NCI-H526 treated with DMSO at 0.1 percent for 48 hours (cell line): ENCODE measurements at places on chromosomes 4 and X.

GRCh38 chr4:16480011-16480410 is 253.7 kb upstream of the TAPT1 start:
- DNase-seq, result no peak

DNA sequence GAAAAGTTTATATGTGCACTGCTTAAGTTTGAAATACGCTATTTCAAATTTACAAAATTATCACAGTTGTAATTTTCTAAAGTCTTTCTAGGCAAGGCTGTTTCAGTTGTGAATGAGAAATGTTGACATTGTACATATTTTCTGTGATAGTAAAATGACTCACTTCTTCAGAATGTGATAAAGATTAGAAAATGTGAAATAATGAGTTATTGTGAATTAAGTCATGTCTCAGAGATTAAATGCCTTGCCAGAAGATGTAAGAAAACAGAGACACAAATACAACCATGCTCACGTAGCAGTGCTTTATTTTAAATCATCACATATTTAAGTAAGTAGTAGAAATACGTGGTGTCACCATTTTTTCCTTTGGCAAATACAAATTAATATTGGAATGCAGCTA is 768 bp downstream of the CLCN4 start:
- no peak for DNase-seq

DNA sequence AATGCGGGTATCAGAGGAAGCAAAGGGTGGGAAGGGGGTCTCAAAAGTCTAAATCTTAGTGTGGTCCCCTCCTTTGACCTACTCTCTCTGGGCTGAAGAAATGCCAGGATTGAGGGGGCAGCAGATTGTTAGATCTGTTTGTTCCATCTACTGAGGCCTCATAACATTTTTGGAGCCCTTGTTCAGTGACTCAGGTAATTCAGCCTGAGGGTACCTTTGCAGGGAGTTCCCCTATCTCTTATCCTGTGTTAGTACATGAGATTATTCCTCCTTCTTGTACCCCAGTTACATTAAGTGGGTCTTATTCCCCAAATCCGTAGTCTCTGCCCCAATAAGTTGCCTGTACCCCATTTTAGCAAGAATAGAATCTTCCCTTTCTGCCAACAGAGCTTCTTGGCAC is 79.0 kb downstream of the RTL9 start:
- no peak for DNase-seq

GRCh38 chr4:64613046-64613445 is 203.8 kb upstream of the TECRL start:
- no peak for DNase-seq

DNA sequence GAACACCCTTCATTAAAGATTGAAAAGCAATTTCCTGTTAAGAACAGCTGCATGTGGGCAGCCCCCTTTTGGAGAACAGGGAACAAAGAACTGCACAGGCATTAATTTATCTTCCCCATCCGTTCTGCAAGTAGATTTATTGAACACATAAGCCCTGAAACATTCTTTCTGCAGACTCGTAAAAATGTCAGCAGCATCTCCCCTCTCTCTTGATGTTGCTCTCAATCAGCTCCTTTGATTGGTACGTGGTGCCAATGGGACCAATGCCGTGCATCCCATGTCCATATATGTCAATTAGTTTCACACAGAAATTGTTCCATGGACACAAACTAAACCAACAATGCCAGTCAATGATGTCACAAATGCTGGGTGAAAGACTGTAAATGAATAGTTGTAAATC is 228.5 kb upstream of the RASGEF1B start:
- no peak for DNase-seq

DNA sequence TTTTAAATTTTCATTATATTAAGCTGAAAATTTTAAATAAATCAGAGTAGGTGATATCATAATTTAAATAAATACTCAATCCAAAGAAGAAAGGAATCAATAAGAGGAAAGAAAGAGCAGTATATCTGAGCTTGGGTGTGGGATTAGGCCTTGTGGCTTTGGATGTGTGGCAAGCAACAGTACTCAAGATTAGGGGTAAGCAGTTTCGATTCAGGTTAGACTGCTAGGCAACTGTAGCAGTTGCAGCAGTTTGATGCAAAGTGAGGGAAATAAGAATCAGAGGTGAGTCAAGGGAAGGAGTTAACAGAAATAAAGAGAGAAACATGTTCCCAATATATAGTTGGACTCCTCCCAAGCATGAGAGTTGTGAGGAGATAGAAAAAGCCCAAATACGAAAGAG is 599.6 kb upstream of the KLHL4 start:
- DNase-seq, result no peak

DNA sequence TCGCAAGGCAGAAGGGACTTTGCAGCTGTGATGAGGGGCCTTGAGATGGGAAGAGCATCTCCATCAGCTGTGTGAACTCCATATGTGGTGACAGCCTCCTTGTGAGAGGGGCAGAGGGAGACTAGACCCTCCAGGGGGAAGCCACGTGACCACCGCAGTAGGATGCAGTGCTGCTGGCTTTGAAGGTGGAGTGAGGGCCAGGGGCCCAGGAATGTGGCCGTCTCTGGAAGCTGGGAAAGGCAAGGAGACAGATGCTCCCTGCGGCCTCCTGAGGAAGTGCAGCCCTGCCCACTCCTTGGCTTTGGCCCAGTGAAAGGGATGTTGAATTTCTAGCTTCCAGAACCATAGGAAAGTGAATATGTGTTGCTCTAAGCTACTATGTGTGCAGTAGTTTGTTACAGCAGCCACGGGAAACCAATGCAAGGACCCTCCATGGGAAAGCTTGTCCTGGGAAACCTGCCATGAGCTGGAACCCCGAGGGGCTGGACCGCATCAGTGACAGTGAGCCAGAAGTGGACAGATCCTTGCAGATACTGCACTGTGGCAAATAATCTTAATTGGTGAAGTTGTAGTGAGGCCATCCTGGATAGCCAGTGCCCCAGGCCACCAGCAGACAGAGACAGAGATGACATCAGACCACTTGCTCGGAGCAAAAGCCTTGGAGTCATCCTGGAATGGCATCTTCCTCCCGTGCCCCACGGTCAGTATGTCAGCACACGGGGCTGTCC is 35.4 kb upstream of the SORCS2 start:
- DNase-seq, result no peak

DNA sequence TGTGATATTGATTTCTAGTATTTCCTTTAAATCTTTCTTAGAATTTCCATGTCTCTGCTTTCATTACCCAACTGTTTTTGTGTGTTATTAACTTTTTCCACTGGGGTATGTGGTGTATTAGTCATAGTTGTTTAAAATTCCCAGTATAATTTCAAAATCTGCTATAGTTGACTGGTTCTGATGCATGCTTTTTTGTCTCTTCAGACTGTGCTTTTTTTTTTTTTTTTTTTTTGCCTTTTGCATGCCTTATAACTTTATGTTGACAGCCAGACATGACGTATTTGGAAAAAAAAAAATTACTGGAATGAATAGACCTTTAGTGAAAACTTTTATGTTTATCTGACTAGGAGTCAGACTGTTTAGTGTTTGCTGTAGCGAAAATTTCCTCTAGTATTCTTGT is 580.4 kb downstream of the ANKRD50 start:
- no peak for DNase-seq

GRCh38 chr4:174663216-174663615 is 140.9 kb upstream of the HPGD start:
- no peak for DNase-seq

DNA sequence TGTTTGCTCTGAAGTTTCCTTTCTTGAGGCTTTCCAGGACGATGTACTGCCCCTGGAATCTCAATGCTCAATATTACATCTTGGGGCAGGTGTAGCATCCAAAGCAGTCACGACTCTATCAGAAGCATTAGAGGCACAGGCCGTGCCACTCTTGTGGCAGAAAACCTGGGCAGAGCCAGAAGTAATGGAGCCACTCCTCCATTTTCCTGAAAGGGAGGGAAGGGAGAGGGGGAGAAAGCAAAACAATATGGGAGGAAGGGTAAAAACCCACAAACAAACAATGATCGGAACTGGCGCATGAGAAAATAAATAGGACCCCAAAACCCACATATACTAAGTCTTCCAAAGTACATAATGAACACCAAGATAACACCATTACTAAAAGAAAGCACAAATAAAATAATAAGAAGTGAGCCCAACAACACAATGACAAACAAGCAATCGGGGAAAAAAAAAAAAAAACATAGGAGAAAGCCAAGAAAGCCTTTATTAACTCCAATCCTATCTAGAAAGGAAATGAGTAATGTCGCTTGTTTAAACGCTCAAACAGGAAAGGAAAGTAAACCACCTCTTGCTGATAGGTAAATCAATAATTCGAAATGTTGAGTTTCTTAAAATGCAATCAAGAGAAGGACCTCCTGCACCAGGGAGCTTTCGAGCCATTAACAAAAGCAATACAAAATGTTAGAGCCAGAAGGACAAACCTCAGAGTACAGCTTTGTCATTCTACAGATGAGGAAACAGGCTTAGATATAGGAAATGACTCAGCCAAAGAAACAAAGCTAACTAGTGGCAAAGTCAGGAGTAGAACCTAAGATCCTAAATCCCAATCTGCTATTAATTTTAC is 117.4 kb downstream of the ATRX start:
- no peak for DNase-seq

DNA sequence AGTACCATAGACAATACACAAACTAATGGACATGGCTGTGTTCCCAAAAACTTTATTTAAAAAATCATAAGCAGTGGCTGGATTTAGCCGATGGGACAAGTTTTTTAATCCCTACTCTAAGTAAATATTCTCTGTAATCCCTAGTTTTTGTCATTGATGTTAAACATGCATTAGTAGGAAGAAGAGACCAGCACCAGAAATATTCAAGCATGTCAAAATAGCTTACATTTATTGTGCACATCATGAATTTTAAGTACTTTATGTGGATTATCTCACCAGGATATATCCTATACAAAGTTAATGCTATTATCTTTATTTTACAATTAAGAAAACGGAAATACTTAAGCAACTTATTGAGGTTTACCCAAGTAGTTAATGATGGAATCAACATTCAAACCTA is 46.0 kb downstream of the HSPA4L start:
- no peak for DNase-seq

GRCh38 chr4:47315346-47315745 is 148.2 kb downstream of the COMMD8 start:
- no peak for DNase-seq

GRCh38 chr4:113480109-113480508 is 281.4 kb downstream of the CAMK2D start:
- no peak for DNase-seq
